ENCODE measurements at places on chromosomes 5 and 9. TPM values are rescaled to one million over a fixed set of nuclear protein-coding genes. Genes with fewer than 3 reads are reported as not detected.

INSL4 gene
- total RNA-seq: not detected

SET gene
- total RNA-seq: 721 TPM

ATOSB gene
- total RNA-seq: 29.8 TPM

GRIA1 gene
- not detected for total RNA-seq

Measured in thoracic aorta endothelial cell (primary cell).